ENCODE measurements at places on chromosomes 7 and 10.

DNA sequence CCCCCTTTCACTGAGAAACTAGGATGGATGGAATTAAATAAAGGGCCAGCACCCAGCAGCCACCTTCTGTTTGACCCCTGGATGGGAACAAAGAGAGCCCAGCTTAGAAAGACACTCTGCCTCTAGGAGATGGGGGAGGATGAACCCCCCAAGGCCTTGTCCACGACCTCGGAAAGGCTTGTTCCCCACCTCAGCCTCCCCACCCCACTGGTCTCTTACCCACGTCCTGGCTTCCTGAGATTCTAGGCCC is 9.7 kb downstream of the ITPRIP start:
- no peak for DNase-seq

GRCh38 chr10:112213836-112214235 is 30.3 kb upstream of the GPAM start:
- DNase-seq = no peak

DNA sequence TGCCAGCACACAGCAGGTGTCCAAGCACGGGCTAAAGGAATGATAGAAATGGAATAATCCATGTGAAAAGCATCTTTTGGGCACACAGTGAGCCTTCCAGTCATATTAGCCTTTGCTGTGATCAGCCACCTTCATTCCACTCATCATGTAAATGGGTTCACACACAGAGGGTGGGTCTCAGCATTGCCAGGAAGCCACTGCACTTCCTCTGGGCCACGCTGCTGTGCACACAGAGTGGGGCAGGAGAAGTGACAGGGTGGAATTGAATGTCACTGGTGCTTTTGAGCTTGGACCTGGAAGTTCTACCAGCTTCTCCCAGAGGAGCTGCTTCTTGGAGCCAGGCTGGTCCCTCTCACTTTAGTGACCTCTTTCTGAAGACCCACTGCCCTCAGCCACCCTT is 203.5 kb downstream of the USP6NL start:
- no peak for DNase-seq

GRCh38 chr10:114157912-114158311 is 16.1 kb downstream of the CCDC186 start:
- no peak for DNase-seq

DNA sequence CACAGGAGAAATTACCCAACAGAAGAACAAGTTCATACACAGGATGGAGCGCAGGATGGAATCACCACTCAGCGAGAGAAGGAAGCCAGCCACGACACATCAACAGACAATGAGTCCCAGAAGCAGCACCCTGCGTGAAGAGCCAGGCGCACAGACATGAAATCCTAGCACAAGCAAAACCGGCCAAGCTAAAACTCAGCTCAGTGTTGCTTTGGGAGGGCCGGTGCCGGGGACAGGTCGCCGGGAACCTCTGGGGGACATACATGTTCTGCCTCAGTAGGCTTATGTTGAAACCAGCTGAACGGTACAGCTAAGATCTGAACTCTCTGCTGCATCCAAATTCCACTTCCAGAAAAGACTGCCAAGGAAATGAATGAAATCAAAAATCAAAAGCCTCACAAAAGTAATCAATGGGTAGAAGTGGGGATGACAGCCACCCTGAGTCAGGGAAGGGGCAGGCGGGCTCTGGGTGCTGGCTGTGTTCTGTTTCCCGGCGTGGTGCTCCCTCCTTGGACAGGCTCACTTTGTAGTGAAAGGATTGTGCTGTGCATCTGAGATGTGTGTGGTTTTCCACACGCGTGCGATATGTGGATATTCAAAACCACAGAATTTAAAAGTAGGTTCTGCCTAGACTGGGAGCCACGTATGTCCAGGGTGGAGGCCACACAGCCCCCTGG is 114.7 kb downstream of the PDGFA start:
- DNase-seq = no peak

All from lung microvascular endothelial cell (primary cell).